Karpas-422 (cell line): ENCODE measurements at places on chromosomes 2 and 18.

GRCh38 chr2:136727973-136728699 is 37.2 kb upstream of the THSD7B start:
- no peak for DNase-seq

GRCh38 chr2:191325651-191326365 is 80.6 kb downstream of the MYO1B start:
- no peak for DNase-seq

- no peak for DNase-seq
These were observed 35.4 kb upstream of the ITGAV start for GRCh38 chr2:186554429-186554828.

DNA sequence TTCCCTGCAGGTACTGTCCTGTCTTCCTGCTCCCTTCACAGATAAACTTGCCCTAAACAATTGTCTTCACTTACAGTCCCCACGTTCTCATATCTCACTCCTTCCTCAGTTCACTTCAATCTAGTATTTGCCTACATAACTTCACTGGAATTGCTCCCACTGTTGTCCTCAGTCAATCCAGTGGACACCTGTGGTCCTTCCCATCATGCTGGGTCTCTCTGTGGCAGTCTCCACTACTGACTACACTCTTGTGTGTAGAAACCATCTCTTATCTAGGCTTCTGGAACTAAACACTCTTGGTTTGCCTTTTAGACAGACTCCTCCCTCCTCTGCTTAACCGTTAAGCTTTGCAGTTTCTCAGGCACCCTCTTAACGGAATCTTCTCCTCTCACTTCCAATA is 58.8 kb downstream of the COPS8 start:
- DNase-seq, result no peak

DNA sequence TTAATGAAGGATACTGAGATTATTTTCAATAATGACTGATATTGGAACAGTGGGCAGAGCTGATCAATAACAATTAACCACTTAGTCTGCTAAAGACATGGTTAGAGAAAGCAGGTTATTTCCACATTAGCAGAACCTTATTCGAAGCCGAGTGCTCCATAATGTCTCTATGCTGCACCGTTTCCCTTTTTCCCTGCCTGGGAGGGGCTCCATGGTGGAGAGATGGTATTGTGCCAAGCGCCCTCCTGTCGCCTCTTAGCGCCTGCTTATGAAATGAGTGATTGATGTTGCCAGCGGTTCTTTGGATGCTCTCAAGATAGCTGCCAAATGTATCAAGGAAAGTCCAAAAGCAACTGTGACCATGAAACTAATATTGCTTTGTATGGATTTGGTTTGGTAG is 34.6 kb upstream of the INSIG2 start:
- no peak for DNase-seq

GRCh38 chr2:43326101-43326825 is 99.9 kb upstream of the ZFP36L2 start:
- DNase-seq, result no peak

GRCh38 chr2:163656622-163657280 is 79.1 kb downstream of the FIGN start:
- no peak for DNase-seq

GRCh38 chr2:168156661-168157060 is 90.7 kb downstream of the STK39 start:
- DNase-seq, result no peak
